Lung (tissue), 17 donors: ENCODE measurements at places on chromosomes 2 and 18.

DNA sequence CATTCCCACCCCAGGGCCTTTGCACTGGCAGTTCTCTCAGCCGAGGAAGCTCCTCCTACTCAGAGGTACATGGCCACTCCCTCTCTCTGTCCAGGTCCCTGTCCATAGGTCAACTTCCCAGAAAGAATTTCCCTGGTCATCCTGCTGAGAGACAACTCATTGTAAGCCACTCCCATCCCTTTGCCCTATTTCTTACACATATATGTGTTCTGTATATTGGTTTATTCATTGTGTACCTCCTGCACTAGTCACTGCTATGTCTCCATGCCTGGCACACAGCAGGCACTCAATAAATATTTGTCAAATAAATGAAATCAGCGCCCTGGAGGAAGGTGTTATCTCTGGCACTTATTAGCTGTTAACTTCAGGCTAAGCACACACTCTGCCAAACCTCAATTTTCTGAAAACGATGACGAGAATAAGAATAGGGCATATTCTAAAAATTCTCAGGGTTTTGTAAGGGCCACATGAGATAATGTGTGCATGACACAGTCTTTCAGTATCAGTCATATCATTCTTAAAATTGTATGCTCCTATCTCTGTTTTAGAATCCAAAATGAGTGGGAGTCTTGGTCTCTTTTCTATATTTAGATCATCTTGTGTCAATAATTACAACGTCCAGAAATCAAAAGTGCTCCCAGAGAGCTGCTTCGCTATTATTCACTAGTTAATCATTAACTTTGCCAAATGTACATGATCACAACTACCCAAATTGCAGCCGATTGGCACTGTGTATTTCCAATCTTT, 198.0 kb downstream of the ALK start:
- DNase-seq, result no peak

- DNase-seq, result no peak
Measured at GRCh38 chr2:64786343-64787018, 132.8 kb upstream of the SERTAD2 start.

- DNase-seq, result no peak
Measured at GRCh38 chr18:28999726-29000125, 822.8 kb upstream of the CDH2 start.

DNA sequence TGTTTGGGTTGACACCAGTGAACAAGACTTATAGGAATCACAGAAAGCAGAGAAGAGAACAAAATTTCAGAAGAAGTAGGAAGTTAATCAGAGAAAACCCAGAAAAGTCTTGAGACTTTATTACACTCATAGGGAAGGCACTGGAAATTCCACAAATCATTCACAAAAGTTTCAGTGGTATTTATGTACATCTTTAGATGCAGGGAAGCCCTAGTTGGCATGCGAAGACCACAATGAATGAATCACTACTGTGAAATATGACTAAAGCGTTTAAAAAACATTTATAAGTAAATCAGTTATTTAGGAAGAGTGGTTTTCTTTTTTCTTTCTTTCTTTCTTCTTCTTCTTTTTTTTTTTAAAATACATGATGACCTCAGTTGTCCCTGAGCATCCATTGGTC, 105.1 kb downstream of the NUP35 start:
- DNase-seq, result no peak

GRCh38 chr2:43133336-43133707, 93.1 kb downstream of the ZFP36L2 start:
- DNase-seq, result no peak

GRCh38 chr2:215773728-215774127, 239.6 kb downstream of the MREG start:
- no peak for DNase-seq
